Vagina (tissue), 2 donors: ENCODE measurements at places on chromosomes 1 and 21.

- no peak for DNase-seq
Observed at GRCh38 chr1:231420299-231420958, 1.7 kb downstream of the EGLN1 start.

- DNase-seq = no peak
Observed at GRCh38 chr1:28163496-28164161, 12.9 kb downstream of the PTAFR start.

- DNase-seq = no peak
Observed at GRCh38 chr1:55560266-55560665, 345.1 kb upstream of the USP24 start.

DNA sequence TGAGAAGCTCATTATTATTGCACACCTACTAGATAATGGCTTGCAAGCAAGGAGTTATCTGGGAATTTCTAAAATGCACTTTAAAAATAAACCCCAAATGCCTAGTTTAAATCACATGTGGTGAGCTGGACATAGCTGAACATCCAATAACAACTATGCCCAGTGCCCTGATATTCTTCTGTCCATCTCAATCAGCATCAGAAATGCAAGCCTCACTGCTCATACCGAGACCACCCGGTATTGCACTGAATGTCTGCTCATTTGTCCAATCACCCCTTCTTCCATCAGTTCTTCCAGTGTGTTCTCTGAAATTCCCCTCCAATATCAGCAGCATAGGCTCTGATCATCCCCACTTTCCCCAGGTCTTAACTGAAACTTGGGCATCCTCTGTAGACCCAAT lies 383.8 kb downstream of the DSCAM start:
- no peak for DNase-seq

DNA sequence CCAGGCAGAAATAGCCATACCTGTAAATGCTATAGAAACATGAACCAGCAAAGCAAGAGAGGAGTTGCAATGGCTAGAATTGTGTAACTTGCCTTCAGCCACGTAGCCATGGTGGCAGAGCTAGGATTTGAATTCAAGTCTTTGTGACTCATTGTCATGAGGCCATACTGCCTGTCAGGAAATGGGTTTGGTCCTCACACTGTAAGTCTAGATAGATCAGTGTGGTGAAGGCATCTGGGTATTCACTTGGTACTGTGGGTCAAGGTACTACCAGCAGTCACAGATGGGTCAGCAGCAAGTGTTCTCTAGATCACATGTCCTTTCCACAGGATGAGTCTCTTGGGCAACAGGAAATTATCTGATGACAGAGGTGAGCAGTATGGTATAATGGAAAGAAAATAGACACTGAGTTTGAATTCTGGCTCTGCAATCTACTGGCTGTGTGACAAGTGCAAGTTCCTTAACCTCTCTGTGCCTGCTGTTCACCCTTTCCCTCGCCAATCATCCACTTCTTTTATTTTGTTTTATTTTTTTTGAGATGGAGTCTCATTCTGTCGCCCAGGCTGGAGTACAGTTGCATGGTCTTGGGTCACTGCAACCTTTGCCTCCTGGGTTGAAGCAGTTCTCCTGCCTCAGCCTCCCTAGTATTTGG lies 36.9 kb downstream of the FGGY start:
- DNase-seq = no peak

GRCh38 chr1:156245451-156246232 lies 2.2 kb downstream of the PAQR6 start:
- DNase-seq = no peak

DNA sequence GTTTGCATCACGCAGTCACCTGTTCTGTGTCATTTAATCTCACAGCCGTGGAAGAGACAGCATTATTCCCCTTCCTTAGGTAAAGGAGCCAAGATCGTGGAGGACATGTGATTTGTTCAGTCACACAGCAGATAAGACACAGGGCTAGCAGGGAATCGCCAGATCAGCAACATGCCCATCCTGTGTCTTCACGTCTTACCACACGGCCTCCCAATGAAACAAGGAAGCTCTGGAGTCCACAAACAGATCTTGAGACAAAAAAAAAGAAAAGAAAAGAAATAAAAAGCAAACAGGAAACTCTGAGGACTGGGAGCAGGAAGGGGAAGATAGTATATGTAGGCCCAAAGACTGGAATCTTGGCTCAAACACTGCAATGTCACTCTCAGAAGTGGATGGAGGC lies 155.3 kb downstream of the ADSS2 start:
- DNase-seq = no peak

- DNase-seq = no peak
Observed at GRCh38 chr1:38875811-38876210, 2.7 kb upstream of the MYCBP start.

DNA sequence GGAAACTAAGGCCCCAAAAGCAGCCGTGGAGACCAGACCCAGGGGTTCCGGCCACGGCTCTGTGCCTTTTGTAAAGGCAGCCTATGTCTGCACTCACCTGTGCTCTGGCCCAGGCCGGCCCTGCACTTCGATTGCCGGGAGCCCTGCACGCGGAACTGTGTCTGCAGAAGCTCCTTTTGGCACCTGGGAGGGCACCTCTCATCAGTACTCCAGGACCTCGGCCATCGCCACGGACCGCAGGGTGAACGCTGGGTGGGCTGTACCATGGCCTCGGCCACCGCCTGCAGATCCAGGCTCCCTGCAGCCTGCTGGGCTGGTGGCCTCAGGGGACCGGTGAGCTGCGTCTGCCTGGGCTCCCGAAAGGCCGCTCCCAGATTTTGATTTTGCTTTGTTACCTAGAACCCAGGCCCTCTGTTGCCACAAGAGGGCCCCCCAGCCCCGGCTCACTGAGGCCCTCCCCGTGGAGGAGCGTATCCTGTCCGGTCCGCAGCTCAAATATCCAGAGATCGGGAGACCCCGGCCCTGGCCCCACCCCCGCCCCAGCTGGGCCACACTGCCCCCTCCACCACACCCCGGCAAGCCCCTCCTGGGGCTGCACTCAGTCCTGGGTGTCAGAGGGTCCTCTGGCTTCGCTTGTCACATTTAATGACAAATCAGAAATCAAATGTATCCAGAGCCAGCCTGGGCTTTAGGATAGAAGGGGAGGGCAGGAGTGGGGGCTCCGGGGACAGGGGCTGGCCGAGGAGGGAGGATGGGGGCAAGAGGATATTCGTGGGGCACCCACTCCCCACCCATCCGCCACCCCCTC lies 60.2 kb upstream of the PDE9A start:
- no peak for DNase-seq
